Lung (tissue), 17 donors: ENCODE measurements at places on chromosomes 1 and 21. TPM values are rescaled to one million over a fixed set of nuclear protein-coding genes. Genes with fewer than 3 reads are reported as not detected.

- H3K27ac ChIP-seq = no peak overlapping the region
- no peaks in the 10 kb centered on the region for H3K27me3 ChIP-seq
- H3K36me3 ChIP-seq = no peaks in the 10 kb centered on the region
- H3K4me3 ChIP-seq = no peak overlapping the region
Measured at GRCh38 chr1:205977402-205978014, 25.7 kb downstream of the RAB7B start.

DNA sequence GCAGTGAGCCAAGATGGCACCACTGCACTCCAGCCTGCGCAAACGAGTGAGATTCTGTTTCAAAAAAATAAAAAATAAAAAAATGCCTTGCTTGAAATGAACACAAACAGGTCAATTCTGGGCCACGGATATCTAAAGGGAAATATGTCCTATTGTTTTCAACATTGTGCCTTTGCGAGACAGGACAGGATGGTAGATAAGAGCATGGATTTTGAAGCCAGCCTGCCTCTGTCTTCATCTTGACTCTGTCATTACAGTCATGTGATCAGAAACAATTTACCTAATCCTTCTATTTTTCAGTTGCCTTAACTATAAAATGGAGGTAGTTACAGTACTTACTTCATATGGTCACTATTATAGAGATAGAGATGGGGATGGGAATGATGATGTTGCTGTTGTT lies 56.7 kb upstream of the ZSWIM5 start:
- no peak overlapping the region for H3K27ac ChIP-seq
- no peak overlapping the region for H3K4me3 ChIP-seq

The ANKRD45 gene
- total RNA-seq = 7.6 TPM

The CPT2 gene
- total RNA-seq = 16.3 TPM

GRCh38 chr1:159800177-159800930 lies 1.8 kb upstream of the FCRL6 start:
- H3K36me3 ChIP-seq = no peaks in the 10 kb centered on the region
- no peak overlapping the region for H3K4me3 ChIP-seq
- DNase-seq = no peak

The CA14 gene
- 0.14 TPM for total RNA-seq

DNA sequence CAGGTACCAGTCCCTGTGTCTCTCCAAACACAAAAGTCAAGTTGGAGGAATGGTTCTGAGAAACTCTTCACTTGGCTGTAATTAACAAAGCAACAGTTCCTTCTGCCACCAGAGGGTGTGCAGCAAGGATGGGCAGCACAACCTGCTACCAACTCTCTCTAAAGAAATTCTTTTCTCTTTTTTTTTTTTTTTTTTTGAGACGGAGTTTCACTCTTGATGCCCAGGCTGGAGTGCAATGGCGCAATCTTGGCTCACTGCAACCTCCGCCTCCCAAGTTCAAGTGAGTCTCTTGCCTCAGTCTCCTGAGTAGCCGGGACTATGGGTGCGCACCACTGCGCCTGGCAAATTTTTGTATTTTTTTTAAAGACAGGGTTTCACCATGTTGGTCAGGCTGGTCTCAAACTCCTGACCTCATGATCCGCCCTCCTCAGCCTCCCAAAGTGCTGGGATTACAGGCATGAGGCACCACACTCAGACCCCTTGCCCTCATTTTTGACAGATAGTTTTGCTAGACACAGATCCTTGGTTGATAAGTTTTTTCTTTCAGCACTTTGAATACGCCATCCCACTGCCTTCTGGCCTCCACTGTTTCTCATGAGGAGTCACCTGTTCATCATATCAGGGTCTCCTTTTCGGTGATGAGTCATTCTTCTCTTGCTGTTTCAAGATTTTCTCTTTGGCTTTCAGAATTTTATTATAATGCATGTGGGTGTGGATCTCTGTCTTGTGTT lies 12.1 kb upstream of the DEGS1 start:
- H3K4me3 ChIP-seq = no peak overlapping the region
- DNase-seq = no peak
- no peaks in the 10 kb centered on the region for H3K36me3 ChIP-seq
- no peaks in the 10 kb centered on the region for H3K4me1 ChIP-seq

GRCh38 chr1:228646717-228647522 lies 88.4 kb upstream of the RHOU start:
- H3K4me3 ChIP-seq = peak overlapping the region; percentile 14
- H3K27me3 ChIP-seq = peaks cover 4% of the 10 kb centered on the region
- DNase-seq = peak; percentile 44
- no peak overlapping the region for H3K27ac ChIP-seq

GRCh38 chr1:119475866-119476439 lies 31.1 kb upstream of the HSD3B1 start:
- DNase-seq = peak; percentile 63
- H3K27me3 ChIP-seq = no peaks in the 10 kb centered on the region
- H3K36me3 ChIP-seq = no peaks in the 10 kb centered on the region
- no peak overlapping the region for H3K4me3 ChIP-seq

DNA sequence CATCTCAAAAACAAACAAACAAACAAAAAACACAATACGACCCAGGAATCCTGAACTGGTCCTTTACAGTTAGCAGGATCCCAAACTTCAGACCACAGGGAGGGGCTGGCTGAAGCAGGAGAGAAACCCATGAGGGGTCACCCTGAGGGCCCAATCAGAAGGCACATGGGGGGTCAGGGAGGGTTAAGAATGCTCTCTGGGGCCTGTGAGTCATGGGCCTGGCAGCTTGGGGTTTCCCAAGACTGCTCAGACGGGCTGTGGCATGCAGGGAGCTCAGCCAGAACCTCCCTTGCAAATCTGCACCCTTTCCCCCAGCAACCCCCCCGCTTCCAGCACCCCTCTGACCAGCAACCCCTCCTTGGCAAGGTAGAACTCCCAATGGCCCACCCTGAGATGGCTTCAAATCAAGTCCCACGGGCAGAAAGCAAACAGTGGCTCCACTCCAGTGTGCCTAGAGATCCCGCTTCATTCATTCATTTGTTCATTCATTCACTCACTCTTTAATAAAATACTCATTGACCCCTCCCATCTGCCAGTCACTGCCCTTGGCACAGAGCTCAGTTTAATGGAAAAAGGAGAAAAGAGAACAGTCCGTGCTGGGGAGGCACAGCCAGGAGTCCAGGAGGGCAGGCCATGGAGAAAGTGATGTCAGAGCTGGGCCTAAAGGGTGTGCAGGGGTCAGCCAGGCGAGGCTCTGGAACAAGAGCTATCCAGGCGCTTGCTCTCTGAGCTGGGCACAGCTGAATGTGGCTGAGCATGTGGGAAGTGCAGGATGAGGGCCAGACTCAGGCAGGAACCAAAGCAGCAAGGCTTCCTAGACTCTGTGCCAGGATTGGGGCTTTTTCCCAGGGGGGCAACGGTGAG lies 8.2 kb downstream of the UQCRHL start:
- no peaks in the 10 kb centered on the region for H3K4me1 ChIP-seq
- H3K36me3 ChIP-seq = no peaks in the 10 kb centered on the region
- no peaks in the 10 kb centered on the region for H3K27me3 ChIP-seq

GRCh38 chr1:9086796-9087195 lies 17.4 kb upstream of the SLC2A5 start:
- no peaks in the 10 kb centered on the region for H3K4me1 ChIP-seq
- no peaks in the 10 kb centered on the region for H3K36me3 ChIP-seq
- no peak overlapping the region for H3K27ac ChIP-seq

The OR2L5 gene
- not detected for total RNA-seq

- no peaks in the 10 kb centered on the region for H3K4me1 ChIP-seq
- H3K4me3 ChIP-seq = peak overlapping the region; percentile 61
- H3K27me3 ChIP-seq = no peaks in the 10 kb centered on the region
- H3K36me3 ChIP-seq = peaks cover 29% of the 10 kb centered on the region
- peak overlapping the region; percentile 89 for H3K27ac ChIP-seq
- DNase-seq = no peak
Measured at GRCh38 chr1:161037661-161038522, 872 bp downstream of the TSTD1 start.

- no peaks in the 10 kb centered on the region for H3K27me3 ChIP-seq
- H3K4me3 ChIP-seq = no peak overlapping the region
- DNase-seq = peak; percentile 1
- no peaks in the 10 kb centered on the region for H3K36me3 ChIP-seq
- H3K27ac ChIP-seq = no peak overlapping the region
Measured at GRCh38 chr1:158972841-158973240, 36.9 kb upstream of the IFI16 start.

DNA sequence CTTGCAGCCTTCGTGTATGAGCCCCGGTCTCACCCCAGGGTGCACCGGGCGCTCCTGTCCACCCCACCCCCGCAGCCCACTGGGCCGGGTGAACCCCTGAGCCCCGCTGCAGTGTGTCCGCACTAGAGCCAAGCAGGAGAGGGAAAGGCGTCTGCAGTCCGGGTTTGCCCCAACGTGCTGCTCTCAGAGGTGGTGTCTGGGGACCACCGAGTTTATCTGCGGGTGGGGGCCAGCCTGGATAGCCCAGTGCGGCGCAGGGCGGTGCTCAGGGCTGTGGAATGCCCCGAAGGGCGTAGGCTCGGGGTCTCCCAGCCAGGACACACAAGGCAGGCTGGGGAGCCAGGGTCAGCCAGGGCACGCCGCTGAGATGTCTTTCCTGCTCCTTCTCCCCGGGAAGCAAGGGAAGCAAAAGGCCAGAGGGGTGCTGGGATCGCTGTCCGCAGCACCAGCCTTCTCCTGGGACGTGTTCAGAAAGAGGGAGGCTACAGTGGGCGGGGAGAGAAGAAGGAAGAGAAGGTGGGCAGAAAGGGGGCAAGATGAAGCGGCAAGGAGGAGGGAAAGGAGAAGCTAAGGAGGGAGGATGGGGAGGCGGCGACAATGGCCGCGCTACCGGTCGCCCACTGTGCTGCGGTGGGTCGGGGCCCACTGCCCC lies 56.6 kb downstream of the MAB21L3 start:
- peaks cover 8% of the 10 kb centered on the region for H3K4me1 ChIP-seq
- H3K4me3 ChIP-seq = peak overlapping the region; percentile 35
- no peaks in the 10 kb centered on the region for H3K36me3 ChIP-seq
- peak; percentile 52 for DNase-seq
- H3K27me3 ChIP-seq = no peaks in the 10 kb centered on the region

The ILDR2 gene
- total RNA-seq = 0.52 TPM

The ERO1B gene
- total RNA-seq = 5.7 TPM

DNA sequence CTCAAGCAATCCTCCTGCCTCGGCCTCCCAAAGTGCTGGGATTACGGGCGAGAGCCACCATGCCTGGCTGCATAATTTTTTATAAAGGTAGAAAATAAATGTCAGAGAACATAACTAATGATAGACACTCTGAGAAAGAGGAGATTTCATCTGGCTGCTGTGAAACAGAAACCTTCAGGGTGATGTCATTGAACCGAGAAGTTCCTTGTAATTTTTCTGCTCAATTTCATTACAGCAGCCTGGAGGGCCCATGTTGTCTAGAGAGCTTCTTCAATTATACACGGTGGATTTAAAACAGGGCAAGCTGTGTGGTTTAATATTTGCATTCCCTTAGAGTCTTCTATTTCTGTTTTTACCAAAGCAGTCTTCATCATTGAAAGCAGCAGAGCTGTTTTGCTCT lies 64.3 kb upstream of the MORC3 start:
- no peaks in the 10 kb centered on the region for H3K4me1 ChIP-seq
- no peaks in the 10 kb centered on the region for H3K27me3 ChIP-seq
- no peak for DNase-seq
- no peak overlapping the region for H3K27ac ChIP-seq

DNA sequence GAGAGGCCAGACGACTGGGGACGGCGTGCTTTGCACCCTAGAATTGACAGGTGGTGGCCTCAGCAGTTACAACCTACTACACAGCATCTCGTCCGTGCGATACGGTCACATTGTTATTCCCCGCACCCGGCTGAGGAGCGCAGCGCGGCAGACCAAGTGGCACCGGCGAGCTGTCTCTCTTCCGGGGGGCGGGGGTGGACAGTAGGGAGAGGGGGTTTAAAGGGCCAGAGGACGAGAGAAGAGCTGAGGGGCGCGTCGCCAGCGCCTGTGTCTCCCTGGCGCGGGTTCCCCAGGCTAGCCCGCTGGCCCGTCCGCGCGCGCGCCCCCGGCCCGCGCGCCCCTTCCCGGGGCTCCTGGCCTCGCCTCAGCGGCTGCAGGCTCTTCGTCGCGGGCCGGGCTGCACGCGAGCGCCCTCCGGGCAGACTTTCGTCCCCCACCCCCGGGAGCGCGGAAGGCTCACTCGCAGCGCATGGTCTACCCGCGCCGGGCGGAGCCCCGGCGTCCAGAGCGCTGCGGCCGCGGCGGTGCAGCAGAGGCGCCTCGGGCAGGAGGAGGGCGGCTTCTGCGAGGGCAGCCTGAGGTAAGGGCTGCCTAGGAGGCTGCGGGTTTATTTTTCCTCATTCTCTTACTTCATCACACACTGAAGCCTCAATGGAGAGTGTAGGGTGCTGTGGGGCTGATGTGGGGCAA lies at the start of gene PDE4B:
Gene PDE4B (plus strand): TSS at position 227 of the 690 bp plus-strand sequence.
- peak; percentile 29 for DNase-seq
- H3K4me3 ChIP-seq = no peak within 1 kb of the TSS
- H3K36me3 ChIP-seq = no peaks in the 10 kb centered on the region
- H3K4me1 ChIP-seq = peaks cover 11% of the 10 kb centered on the region

The GPA33 gene
- 1.5 TPM for total RNA-seq

The B4GALT2 gene
- total RNA-seq = 40.9 TPM

GRCh38 chr1:61853583-61853982 lies 111.3 kb downstream of the PATJ start:
- no peak overlapping the region for H3K27ac ChIP-seq
- no peaks in the 10 kb centered on the region for H3K36me3 ChIP-seq
- no peak overlapping the region for H3K4me3 ChIP-seq
- H3K27me3 ChIP-seq = no peaks in the 10 kb centered on the region
- no peak for DNase-seq
